ENCODE measurements at places on chromosomes 16 and 17.

DNA sequence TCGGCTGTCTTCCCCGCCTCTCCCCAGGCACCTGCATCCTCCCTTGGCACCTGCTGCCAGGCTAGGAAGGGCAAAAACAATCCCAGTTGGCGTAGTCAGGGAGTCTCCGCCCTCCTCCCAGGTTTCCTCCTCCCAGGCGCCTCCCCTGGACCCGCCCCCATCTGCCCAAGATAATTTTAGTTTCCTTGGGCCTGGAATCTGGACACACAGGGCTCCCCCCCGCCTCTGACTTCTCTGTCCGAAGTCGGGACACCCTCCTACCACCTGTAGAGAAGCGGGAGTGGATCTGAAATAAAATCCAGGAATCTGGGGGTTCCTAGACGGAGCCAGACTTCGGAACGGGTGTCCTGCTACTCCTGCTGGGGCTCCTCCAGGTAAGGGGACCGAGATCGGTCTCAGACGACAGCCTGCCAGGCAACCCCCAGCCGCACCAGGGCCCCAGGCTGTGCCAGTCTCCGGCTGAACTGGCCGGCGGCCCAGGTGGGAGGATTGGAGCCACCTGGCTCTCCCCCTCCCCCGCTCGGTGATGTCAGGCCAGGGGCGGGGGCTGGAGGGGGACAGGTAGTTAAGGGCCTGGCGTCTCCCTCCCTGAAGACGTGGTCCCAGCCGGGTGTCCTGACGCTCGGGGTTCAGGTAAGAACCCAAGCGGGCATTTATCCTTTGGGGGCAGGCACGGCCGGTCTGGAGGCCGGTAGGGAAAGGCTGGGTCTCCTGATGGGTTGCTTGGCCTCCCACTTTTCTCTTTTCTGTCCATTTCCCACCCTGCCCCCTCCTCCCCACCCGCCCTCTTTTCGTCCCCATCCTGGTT, at the start of gene GRB7:
GRB7 (plus strand) TSS at position 179 of the 808 bp plus-strand sequence. CDS start 4,364 bp downstream, outside the sequence.
- DNase-seq, result no peak

GRCh38 chr17:4751932-4752331, 12.2 kb upstream of the CXCL16 start:
- DNase-seq, result no peak

DNA sequence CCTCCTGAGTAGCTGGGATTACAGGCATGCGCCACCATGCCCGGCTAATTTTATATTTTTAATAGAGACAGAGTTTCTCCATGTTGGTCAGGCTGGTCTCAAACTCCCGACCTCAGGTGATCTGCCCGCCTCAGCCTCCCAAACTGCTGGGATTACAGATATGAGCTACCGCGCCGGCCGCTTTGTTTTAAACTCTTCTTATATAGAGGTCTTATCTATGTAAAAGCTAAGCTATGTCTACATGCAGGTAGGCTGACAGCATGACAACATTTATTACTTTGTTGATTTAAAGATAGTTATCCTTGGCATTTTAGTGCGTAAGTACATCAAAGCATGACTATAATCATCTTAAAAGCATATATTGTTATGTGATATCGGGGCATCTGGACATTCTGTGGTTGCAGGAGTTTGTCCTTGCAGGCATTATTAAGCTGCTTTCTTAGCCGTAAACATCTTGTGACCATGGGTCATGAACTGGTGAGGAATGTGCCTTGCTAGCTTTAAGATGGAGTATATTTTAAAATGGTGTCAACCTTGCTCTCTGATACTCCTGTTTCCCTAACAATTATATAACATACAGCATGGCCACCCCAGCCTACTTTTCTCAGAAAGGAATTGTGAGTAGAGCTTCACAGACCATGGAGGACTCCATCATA, 45.8 kb upstream of the TAOK1 start:
- DNase-seq, result no peak

- DNase-seq, result no peak
These were observed 929.6 kb upstream of the CDH8 start for GRCh38 chr16:62965831-62966230.

GRCh38 chr16:75256696-75257343, 5.4 kb upstream of the BCAR1 start:
- DNase-seq, result no peak

All from effector CD8-positive, alpha-beta T cell (primary cell).